Coronary artery (tissue), 2 donors: ENCODE measurements at places on chromosomes 5 and 9.

- no peak for DNase-seq
Observed at GRCh38 chr9:126692041-126692758, 78.5 kb downstream of the LMX1B start.

GRCh38 chr9:1087120-1087881 lies 37.1 kb downstream of the DMRT2 start:
- DNase-seq: no peak

GRCh38 chr5:144189800-144190429 lies 19.2 kb downstream of the KCTD16 start:
- no peak for DNase-seq

- no peak for DNase-seq
Observed at GRCh38 chr5:118146824-118147223, 841.5 kb downstream of the DTWD2 start.

- DNase-seq: no peak
Observed at GRCh38 chr5:72836810-72837209, 20.3 kb downstream of the TNPO1 start.

DNA sequence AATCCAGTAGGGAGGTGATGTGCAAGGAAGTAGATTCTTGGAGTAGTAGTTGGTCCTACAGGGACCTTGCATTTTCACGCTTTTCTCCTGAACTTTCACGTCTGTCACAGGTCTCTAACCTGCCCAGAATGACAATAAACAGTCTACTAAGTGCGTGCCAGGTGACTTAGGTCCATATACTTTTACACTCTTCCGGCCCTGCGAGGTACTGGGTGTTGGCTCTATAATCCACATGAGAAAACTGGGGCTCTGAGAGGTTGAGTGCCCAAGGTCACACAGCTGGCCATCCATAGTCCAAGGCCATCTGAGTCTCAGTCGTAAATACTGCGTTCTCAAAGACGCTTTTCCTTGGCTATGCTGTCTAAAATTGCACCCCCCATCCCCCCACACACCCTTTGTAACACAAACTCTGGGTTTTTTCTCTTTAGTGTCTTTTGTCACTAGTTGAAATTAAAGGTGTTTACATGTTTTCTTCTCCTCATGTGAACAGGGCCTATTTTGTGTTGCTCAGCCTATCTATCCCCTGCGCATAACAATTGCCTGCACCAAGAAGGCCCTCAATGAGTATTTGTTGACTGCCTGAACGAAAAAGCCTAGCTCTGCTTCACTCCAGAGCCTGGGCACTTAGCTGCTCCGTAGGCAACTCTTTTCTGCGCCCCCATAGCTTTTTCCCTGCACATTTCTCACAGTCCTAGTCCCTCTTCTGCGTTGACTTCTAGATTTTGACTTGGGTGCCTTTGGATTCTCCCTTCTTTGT lies 943 bp downstream of the SFXN1 start:
- DNase-seq: no peak
